ENCODE measurements at places on chromosomes 12 and 14.

GRCh38 chr12:113136128-113136989 lies 798 bp upstream of the RASAL1 start:
- DNase-seq, result no peak

- peak; percentile 33 for DNase-seq
Observed at GRCh38 chr12:52836042-52836466, 1.9 kb upstream of the KRT79 start.

- no peak for DNase-seq
Observed at GRCh38 chr12:69544087-69544486, 41.2 kb upstream of the CCT2 start.

GRCh38 chr14:105089746-105090492 lies 24.7 kb upstream of the GPR132 start:
- DNase-seq, result no peak

DNA sequence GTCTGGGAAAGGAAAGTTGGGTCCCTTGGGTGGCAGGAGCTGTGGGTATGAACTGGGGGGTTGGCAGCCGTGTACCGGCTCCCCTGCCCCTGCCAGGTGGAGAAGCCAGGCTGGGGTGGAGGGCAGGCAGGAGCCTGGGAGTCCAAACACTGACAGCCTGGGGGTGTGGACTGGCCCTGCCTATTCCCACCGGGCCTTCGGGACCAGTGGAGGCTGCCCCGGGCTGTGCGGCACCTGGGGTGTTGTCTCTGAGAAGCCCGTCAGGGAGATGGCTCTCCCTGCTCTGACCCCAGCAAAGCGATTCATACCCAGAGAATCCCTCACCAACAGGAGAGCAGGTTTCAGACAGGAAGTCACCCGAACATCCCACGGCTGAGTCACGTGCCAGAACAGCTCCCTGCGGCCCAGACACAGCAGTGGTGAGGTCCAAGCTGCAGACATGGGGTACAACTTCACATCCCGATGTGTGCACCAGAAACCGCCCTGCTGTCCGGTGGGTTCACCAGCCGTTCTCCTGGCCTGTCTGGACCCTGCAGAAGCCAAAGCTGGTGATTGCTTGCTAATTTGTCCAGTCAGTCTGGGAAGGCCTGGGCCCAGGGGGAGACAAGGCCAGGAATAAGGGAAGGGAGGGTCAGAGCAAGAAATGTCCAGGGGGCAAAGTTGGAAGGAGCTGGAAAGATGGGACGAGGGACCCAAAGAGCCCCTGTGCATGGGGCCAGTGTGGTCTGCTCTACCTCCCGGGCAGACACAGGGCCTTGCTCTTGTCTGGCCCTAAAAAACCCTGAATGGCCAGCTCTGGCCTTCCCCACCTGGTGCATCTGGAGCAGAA lies 2.1 kb upstream of the GPR132 start:
- no peak for DNase-seq

DNA sequence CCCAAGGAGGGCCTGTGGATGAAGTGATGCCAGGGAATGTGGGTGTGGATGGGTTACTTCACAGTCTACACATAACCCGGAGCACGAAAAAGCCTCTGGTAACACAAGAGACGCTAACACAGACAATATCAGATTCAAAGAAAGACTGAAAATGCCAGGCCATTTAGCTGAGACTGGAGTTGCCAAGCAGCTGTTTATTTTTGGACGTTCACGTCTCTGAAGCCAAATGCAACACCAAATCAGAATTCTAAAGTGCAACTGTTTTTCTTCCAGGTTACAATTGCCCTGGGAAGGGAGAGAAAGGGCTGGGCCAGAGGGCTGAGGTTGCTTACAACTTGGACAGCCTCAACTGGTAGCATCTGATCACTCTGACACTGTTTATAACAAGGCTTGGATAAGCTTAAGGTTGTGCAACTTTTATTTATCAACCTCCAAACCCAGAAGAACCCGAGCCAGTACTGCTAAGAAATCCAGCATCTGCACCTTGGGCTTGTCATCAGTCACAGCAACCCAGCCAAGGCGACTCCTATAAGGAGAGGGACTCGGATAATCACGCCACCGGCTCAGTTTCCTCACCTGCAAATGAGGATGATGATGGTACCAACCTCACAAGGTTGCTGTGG lies 24.8 kb downstream of the NUAK1 start:
- no peak for DNase-seq

DNA sequence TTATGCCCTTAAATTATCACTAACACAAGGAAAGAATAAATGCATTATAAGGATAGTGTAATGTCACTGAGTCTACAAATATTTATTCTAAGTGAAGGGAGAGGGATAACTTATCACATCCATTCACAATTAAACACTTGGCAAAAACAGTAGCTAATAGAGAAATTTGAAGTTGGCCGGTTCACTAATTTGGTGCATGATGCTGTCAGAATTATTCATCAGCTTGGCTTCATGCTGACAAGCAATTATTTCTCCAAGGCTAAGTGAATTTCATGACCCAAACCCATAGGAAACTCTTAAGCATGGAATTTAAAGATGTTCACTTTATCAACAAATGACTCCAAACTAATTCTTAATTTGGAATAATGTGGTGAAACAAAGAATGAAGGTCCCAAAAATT lies 25.0 kb upstream of the NR1H4 start:
- no peak for DNase-seq

DNA sequence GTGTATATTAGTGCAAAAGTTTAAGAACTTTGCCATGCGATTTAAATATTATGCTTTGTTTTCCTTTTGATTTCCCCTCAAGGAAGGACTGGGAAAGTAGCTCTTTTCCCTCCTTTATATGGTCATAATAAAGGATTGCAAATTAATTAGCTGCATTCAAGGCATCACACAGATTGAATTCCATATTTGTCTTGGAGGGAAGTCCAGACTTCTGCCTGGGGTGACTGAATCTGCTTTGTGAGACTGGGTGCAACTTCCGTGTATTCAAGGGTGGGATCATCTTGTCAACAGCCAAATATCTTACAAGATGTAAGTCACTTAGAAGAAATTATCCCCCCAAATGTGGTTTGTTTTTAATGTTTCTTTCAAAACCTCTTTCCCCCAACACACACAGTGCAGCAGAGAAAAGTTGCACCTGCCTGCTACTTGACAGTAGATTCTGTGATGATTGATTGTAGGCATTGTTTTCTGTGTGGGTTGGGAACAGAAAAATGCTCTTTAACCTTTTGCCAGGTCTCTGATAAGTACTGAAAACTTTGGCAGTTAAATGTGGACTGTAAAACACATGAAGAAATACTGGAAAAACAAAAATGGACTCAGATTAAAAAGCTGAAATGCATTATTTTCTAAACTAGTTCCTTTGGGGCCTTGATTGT lies 28.4 kb downstream of the STK38L start:
- DNase-seq, result no peak

GRCh38 chr14:73788317-73788598 lies 63.4 kb upstream of the PTGR2 start:
- no peak for DNase-seq

- DNase-seq, result peak; percentile 78
Observed at GRCh38 chr12:42696406-42697149, 107.0 kb upstream of the PRICKLE1 start.

- DNase-seq, result no peak
Observed at GRCh38 chr14:31265701-31266398, 58.3 kb upstream of the HECTD1 start.

GRCh38 chr12:127750076-127750840 lies 516.7 kb upstream of the TMEM132C start:
- no peak for DNase-seq

- DNase-seq, result peak; percentile 42
Observed at GRCh38 chr14:67618617-67619063, 1.1 kb upstream of the ARG2 start.

GRCh38 chr14:36988989-36989388 lies 183.4 kb downstream of the SLC25A21 start:
- DNase-seq, result no peak

GRCh38 chr12:8057306-8057705 lies 8.9 kb downstream of the C3AR1 start:
- no peak for DNase-seq

DNA sequence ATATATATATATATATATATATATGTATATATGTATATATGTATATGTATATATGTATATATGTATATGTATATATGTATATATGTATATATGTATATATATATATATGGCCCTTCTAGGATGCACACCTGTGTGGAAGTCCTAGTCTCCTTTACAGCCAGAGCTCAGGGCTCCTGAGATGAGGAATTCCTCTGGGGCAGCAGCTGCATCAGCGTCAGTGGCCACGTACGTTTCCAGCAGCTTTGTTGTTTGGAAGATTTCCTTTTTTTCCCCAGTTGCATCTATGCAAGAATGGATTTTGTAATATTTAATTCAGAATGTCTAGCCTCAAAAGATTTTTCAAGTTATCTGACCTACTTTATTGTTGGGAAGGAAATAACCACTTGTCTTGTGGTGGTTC lies 68.6 kb downstream of the TNFAIP2 start:
- no peak for DNase-seq

GRCh38 chr12:51873251-51873994 lies 14.5 kb upstream of the ANKRD33 start:
- no peak for DNase-seq

- no peak for DNase-seq
Observed at GRCh38 chr14:93629643-93630042, 158.6 kb downstream of the PRIMA1 start.

DNA sequence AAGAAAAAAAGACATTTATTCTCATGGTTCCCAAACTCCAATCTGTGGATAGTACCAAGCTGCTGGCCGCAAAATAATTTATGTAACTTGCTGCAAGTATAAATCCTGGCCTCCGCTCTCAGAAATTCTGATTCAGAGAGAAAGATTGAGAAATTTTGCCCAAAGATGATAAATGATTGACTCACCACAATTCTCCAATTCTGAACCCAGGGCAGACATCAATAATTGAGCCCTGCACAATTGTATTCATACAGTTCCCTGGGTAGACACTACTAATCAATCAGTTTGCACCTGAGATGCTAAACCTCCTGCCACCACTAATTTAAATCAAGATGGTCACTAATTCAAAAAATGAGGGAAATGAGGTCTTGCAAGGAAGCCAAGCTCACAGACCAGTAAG lies 38.2 kb downstream of the TRPV4 start:
- DNase-seq, result no peak

DNA sequence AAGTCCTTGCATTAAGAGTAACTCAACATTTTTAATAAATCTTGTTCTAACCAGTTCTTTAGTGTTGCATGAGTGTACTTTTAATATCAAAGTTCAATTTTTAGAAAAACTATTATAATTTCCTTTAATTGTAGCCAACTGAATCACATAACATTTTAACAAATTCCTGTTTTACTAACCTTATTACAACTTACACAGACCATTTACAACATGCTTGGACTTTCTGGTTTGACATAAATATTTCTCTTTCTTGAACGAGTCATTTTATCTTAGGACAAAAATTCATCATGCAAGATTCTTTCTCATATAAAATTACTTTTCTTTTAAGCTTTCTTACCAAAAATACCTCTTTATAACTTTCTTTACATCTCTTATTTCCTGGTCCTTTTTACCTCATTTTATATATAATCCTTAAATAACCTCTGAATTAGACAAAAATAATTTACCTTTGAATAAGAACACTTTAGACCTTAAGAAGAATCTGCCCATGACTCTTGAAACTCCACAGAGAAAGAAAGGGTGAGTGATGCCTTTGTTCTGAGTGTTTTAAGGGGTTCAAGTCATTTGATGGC lies 3.9 kb downstream of the SLCO1A2 start:
- DNase-seq, result no peak

DNA sequence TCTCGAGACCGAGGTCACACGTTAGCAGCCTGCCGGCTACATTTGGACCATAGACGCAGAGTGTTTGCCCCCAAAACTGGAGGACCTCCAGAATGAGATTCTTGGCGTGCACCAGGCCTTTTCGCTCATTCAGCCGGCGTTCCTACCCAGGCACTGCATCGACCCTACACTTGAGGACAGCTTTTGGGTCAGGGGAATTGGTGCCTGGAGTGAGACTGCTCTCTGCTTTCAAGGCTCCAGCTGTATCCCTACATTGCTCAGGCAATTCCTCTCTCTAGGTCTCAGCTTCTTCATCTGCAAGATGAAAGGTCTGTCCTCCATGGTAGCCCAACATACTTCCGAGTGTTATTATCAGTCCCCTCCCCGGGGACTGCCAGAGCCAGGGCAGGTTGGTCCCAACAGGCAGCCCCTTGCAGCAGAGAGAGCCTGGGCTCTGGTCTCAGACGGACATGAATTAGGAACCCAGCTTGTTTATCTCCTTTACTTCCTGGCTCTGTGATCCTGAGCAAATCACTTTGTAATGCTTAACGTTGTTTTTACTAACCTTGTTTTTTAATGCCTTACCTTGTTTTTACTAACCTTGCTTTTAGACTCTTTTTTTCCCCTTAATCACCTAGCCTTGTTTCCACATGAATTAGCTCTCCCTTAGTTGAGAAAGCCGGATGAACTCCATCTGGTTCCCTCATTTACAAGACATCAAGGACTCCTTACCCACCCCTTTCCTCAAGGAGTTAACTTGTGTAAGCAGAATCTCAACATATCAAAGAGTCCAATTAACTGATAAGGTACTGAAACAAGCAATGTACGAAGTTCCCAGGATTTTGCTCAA lies 892 bp downstream of the TCHP start:
- DNase-seq, result no peak

DNA sequence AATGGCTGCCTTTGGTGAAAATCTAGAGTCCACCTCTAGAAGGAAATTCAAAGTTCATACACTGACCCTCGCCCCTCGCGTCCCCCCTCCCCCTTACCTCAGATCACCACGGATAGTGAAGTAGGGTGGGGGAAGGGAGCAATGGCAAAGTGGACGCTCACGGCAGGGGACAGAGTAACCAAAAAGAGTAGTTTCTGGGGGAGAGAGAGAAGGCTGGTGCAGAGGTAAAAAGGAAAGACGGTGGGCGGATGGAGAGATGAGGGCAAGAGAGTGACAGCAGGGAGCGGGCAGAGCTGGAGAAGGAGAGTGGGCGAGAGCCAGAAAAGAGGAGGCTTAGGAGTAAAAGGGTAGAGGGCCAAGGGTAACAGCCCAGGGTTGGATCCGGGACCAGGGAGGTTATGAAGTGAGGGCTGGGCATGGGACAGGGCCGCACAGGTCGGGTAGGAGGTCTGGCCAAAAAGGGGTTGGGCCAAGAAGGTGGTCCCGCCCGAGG lies 423 bp downstream of the ALDH6A1 start:
- DNase-seq, result no peak
